ENCODE measurements at places on chromosomes 5 and 9. TPM values are rescaled to one million over a fixed set of nuclear protein-coding genes. Genes with fewer than 3 reads are reported as not detected.

- no peak for DNase-seq
These were observed 120.0 kb downstream of the PDZD2 start for GRCh38 chr5:31758803-31759425.

GRCh38 chr5:175766963-175767362 is 104.4 kb upstream of the CPLX2 start:
- DNase-seq: no peak

The MEGF9 gene
- 11.1 TPM for total RNA-seq

- no peak for DNase-seq
These were observed 8.1 kb upstream of the ROR2 start for GRCh38 chr9:91958174-91958573.

DNA sequence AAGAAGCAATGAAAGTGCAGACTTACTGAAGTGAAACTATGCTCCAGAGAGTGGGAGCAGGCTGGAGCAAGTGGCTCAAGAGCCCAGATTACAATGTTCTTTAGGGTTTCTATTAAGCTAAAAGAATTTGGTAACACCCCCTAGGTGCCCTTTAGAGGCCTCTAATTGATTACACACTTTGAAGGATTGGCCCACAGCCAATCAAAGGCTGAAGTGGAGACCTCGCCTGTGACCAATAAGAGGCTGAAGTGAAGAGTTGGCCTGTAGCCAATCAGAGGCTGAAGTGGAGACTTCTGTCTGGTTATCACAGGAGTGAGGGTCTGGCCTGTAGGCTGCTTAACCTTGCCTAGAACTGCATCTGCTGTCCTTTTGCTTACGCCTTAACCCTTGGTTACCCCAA is 46.7 kb upstream of the SPATA31C2 start:
- DNase-seq: no peak

The CHSY3 gene
- total RNA-seq: 1.7 TPM

DNA sequence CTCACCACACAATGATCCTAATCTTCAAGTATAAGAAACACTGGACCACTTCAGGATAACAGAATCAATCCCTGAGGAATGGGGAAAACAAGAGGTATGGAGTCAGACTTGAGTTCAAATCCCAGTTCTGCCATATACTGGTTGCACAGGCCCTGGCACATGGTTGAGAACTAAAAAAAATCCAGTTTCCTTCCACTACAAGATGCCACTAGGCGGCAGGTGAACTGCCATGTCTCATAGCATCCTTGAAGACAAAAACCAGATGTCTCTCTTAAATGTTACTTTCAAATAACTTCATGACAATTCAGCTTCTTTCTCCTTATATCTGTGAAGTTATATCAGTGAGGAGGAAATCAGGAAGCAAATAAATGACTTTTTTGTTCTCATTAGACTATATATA is 11.0 kb downstream of the DEPDC1B start:
- DNase-seq: no peak

The TSSK1B gene
- not detected for total RNA-seq

- no peak for DNase-seq
These were observed 12.4 kb downstream of the DOCK2 start for GRCh38 chr5:169649486-169649885.

The ADAMTS2 gene
- total RNA-seq: 2.3 TPM

GRCh38 chr9:13432904-13433303 is 153.4 kb upstream of the MPDZ start:
- no peak for DNase-seq

DNA sequence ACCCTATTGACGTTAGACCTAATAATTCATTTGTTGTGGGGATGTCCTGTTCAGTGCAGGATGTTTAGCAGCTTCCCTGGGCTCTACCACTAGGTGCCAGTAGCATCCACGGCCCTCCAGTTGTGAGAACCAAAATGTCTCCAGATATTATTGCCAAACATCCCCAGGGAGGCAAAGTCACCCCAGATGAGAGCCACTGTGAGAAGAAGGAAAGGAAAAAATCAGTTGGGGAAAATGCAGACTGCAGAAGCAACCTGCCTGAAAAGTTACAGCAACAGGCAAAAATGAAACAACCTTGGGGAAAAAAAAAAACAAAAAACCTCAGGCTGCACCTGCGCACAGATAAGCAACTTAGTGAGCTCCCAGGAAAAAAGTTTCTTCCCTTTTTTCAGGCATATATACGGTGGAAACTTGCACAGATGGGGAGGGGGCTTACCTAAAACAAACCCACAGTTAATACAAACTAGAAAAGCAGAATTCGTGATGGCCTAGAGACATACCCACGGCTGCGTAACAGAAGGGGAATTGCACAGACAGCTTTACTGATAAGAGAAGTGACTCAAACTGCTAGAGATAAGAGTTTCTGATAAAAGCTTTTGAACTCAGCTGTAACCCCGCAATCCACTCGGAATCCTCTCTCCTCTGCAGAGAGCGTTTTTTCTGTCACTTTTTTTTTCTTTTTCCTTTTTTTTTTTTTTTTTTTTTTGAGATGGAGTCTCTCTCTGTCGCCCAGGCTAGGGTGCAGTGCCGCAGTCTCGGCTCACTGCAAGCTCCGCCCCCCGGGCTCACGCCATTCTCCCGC is 29.8 kb upstream of the FBP1 start:
- DNase-seq: no peak

The OR1Q1 gene
- not detected for total RNA-seq

- no peak for DNase-seq
These were observed 172.3 kb upstream of the PPP1R26 start for GRCh38 chr9:135307300-135307699.

GRCh38 chr5:54222336-54222735 is 88.0 kb downstream of the ARL15 start:
- DNase-seq: no peak

GRCh38 chr5:77483682-77484081 is 8.4 kb downstream of the WDR41 start:
- DNase-seq: no peak

DNA sequence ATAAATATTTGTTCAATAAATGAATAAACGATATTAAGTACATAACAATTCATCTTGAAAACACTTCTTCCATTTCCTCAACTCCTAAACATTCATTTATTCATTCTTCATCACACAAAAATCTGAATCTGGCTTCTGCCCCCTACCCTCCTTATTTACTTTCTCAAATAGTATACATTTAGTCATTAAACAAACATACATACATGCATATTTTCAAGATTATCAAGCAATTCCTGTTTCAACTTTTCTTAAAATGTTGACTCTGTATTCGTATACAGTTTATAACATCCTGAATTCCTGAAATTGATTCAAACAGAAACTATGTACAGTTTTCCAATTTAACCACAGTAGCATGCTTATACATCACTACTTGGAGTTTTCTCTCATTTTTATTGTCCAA is 129.0 kb downstream of the MUSK start:
- no peak for DNase-seq

DNA sequence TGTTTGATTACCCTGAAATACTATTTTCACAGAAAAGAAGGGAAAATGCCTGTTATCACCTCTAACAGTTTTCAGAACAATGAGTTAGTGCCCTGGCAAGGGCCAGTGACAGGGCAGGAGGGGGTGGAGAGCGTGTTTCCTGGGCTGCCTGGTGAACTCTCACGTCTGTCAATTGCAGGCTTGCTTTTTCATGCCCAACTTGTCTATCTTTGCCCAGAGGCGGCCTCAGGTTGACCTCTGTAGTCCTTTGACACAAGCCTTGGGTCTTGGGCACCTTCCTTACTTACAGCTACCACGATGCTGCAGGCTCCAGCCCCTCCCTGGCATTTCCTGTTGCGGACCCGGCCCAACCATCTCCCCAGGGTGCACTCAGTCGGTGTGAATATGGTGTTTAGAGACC is 2.2 kb upstream of the CEL start:
- DNase-seq: no peak

The SLC34A3 gene
- total RNA-seq: not detected

The FYB1 gene
- not detected for total RNA-seq

The SOHLH1 gene
- not detected for total RNA-seq

- no peak for DNase-seq
These were observed 1.1 kb downstream of the HSPA9 start for GRCh38 chr5:138573949-138574670.

All from kidney epithelial cell (primary cell).